ENCODE measurements at places on chromosomes 2 and 18.

GRCh38 chr2:157107877-157108276 is 149.6 kb upstream of the GALNT5 start:
- no peak for DNase-seq

- DNase-seq, result no peak
These were observed 140.3 kb upstream of the RASGRP3 start for GRCh38 chr2:33336036-33336625.

DNA sequence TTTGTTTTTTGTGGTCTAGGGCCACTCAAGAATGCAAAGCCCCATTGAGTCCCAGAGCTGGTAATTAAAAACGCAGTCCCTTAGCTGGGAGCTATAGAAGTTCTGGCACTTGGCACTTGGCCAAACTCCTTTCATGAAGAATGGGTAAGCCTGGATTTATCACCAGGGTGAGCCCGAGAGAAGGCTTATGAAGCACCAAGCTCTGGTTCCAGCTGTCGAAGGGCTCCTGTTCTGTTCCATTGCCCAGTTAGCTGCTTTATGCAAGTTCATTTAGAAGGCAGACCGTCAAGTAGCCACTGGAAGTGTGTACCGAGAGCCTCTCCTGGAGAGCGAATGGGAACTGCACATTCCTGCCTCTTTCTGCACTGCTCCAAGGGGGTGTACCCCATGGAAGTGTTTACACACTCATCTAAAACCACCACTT is 14.2 kb downstream of the ECEL1 start:
- no peak for DNase-seq

DNA sequence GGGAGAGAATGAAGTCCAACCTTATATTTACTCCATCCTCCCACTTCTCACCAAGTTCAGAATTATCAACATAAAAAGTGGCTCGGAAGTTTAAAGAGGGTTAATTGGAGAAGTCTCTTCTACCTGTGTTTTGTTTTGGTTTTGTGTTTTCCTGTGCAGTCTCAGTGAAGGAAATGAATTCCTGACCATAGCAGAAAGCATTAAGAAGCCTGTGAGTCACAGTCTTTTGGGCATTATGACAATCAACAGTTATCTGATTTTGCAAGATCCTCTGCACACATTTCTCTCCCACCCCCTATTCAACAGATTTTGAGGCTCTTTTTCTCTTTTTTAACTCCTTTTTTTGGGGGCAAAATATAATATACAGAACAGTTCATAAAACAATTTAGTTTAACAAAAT is 8.6 kb upstream of the RPL37A start:
- DNase-seq, result no peak

GRCh38 chr2:117635481-117635880 is 179.0 kb upstream of the DDX18 start:
- no peak for DNase-seq

- no peak for DNase-seq
These were observed 92.5 kb downstream of the BARD1 start for GRCh38 chr2:214716811-214717560.

DNA sequence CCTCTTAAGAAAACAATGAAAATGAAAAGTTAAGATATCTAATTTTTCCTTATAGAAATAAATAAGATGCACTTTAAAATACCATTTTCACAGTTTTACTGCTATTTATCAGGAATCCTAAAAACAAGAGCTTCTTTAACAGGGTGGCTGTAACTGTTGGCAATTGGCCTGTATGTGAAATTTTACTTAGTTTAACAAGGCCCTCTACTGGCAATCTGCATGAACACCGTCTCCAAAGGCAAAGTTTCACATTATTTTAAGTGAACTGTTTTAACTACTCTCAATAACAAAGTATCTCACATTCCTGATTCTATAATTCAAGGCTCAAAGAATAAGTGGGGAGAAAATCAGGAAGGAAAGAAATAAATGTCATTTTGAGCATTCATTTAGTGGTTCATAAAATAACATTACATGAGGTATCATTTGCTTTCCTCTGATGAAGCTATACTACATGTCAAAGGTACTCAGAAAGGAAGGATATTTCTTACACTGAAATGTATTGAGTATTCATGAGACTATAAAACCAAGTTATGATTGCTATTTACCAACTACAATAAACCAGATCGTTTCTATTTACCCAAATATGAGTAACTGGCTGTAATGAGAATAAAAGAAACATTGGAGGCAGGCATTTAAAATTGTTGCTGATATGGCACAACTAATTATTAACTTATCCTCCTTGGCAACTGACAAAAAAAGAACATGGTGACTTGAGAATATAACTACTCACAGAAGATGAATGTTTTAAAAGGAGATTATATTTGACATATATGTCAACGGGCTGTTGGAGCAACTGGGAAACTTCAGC is 7.0 kb downstream of the NCKAP5 start:
- DNase-seq, result no peak

GRCh38 chr2:168192839-168193616 is 54.4 kb downstream of the STK39 start:
- DNase-seq, result no peak

DNA sequence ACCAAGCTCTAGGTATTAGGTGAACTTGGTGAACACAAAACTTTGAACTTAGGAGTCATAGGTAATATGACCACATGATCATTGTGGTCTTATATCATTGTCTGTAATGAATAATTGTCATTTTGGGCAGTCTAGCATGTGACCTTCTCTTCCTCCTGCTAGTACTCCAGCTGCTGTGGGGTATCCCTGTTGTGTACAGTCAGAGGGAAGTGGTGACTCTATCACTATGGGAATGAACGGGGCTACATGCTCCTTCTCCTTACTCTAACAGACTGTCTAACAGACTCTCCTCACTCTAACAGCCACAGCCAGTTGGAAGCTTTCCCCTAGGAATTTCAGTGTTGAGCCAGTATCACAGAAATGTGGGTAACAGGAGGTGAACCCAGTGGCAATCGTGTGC is 68.2 kb upstream of the NEDD4L start:
- DNase-seq, result no peak

DNA sequence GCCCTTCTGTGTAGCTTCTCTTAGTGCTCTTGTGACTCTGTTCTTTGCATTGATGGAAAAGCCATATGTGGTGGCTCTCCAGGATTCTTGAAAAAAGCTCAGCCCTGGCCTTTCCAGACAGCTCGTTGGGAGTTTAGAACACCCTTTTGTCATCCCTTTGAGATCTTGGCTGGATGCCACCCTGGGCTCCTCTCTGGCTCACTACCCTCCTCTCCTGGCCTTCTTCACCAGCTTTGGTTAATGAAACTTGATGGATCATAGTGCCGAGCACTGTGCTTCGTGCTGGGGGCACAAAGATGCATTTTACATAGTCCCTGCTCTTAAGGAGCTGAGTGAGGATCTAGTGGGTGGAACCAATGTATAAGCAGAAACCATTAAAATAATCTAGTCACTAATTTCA is 15.6 kb upstream of the FHOD3 start:
- no peak for DNase-seq

DNA sequence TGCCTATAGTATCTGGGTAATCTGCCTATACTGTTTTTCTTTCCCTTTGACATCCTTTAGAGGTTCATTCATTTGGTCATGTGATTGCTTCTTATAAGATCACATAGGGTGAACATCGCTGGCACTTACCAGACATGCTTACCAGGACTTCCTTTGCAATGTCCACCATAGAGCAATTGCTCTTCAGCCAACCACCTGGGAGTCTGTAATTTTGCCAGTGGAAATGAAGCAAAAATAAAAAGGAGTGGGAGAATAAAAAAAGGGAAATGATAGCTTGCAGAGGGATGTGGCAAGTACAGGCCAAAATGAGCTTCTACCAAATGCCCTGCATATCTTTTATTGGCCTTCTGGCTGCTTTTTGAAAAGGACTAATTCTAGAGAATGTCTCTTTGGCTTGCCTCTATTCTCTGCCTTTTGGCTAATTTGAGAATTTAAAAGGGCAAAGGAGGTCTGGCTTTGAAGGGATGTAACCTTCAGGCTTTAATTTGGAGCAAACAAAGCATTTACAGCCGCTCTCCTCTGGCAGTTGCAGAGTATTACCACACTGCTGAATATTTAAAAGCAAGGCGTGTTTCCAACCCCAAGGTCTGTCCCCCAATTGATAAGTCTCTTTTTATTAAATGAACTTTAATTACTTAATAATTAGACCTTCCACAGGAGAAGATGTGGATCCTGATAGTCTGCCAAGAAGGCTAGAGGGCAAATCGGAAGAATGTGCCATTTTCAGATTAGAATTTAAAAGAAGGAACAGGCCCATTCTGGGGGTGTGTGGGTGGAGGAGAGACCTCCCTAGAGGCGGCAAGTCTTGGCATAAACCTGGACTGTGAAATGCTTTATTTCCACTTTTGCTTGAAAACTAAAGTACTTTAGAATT is 557.9 kb downstream of the DCC start:
- DNase-seq, result no peak

DNA sequence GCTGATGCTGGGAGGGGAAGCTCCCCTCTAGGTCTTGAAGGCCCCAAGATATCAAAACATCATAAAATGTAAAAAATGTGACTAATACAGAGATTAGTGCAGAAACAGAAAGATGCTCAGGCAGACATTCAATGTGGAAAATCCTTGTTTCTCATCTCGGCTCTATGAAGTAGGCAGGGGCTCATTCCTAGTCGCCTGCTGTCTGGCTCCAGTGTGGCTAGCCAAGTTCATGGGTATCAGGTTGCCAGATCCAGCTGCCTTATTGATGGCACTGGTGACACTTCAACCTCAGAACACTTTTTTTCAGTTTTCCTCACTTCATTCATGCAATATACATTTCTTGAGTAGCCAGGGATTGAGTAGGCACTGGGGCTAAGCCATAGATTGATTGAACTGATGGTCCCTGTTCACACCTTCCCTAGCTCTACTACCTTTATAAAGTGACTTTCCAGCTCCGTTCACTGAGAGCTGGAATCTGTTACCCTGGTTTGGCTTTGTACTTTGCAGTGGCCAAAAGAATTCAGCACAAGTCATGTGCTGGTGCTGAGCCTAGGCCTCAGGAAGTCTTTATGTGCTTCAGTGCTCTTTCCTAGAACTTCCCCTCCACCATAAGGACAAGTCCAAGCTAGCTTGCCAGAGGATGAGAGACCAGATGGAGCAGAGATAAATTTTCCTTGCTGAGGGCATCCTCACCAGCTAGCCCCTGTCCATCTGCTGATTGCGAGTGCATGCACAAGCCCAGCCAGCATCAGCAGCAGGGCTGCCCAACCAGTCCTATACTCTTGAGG is 373.6 kb upstream of the ST6GAL2 start:
- DNase-seq, result no peak

GRCh38 chr2:77007686-77008085 is 514.5 kb downstream of the LRRTM4 start:
- DNase-seq, result no peak

GRCh38 chr2:195456771-195457170 is 200.3 kb upstream of the SLC39A10 start:
- no peak for DNase-seq

GRCh38 chr2:119319593-119319992 is 47.0 kb downstream of the C2orf76 start:
- DNase-seq, result no peak

DNA sequence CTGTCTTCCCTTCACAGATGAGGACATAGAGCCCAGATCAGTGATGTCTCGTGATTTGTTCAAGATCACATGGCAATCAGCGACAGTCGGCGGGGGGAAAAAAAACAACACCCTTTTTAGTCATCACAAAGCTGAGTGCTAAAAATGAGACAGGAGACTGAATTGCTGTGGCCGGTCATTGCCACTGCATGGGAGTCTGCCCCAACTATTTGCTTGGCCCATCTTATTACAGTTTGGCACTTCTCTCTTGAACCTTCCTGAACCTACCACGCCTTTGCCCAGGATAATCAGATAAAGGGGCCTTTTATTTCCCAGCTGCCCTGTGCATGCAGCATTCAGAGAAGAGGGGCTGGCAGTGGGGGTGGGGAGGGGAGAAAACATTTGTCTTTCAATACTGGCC is 42.7 kb downstream of the SETBP1 start:
- DNase-seq, result no peak

DNA sequence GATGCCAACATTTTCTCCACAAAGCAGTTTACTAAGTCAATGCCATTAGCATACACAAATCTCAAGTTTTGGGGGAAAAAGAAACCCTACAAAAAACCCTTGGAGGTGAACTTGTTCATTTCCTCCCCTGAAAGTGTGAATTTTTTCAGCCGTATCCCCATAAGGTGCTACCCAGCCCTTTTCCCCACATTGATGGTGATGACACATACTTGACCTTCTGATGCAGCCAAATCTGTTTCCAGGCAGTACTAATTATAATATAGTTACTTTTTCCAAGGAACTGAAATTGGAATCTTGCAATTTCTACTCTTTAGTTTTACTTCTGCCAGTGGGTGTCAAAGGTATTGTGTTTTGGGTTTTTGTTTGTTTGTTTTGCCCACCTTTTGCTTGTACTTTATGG is 474.5 kb downstream of the TGIF1 start:
- no peak for DNase-seq

GRCh38 chr2:169452080-169452479 is 27.2 kb upstream of the BBS5 start:
- no peak for DNase-seq

- no peak for DNase-seq
These were observed 13.7 kb downstream of the KANSL1L start for GRCh38 chr2:210157526-210157925.

- DNase-seq, result no peak
These were observed 50.4 kb upstream of the CYRIA start for GRCh38 chr2:16716024-16716423.

- DNase-seq, result no peak
These were observed 24.2 kb downstream of the CDH2 start for GRCh38 chr18:28152754-28153153.

GRCh38 chr18:28768791-28769768 is 592.1 kb upstream of the CDH2 start:
- DNase-seq, result no peak

DNA sequence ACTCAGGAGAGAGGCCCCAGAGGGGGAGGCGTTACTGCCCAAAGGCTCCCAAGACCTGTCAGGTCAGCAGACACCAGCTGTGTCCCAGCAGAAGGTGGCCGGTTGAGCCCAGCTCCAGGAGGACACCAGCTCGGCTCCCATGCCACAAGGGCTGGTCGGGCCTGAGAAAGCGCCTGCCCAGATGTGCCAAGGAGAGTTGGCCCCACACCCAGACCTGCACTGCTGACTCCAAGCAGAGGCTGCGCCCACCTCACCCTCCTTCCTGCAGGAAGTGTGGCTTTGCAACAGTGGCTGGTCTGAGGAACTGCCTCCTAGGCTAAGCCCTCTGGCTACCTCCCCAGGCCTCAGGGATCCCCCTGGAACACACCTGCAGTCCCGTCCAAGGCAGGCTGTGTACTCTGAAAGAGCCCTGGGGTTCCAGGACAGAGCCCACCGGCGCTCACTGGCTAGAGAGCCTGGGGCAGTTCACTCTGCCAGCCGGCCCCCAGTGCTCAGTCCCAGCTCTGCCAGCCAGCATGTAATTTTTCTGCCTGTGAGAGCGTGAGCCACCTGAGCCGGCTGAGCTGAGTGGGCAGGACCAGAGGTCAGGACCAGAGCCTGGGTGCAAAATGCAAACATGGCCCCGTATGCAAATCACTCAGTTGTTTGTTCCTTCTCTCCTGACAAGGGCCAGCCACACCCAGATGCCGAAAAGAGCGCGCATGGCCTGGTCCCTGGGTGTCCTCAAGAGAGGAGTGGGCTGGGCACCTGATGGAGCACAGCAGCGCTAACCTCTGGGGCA is 36.9 kb upstream of the PTMA start:
- no peak for DNase-seq

Measured in stimulated activated CD8-positive, alpha-beta memory T cell treated with anti-CD3 and anti-CD28 coated beads, Interleukin-7, amount 100 ng/mL, for 24 hours (primary cell).